Activated T-helper 2 cell treated with anti-CD3 and anti-CD28 coated beads, Interferon-gamma antibody, Interleukin-2, Interleukin-4, amounts not matched to agents 10 μg/mL and 5 μg/mL and 100 μg/mL, durations not matched to agents 14 hours and 24 hours and 36 hours (primary cell): ENCODE measurements at places on chromosomes 1 and 21.

DNA sequence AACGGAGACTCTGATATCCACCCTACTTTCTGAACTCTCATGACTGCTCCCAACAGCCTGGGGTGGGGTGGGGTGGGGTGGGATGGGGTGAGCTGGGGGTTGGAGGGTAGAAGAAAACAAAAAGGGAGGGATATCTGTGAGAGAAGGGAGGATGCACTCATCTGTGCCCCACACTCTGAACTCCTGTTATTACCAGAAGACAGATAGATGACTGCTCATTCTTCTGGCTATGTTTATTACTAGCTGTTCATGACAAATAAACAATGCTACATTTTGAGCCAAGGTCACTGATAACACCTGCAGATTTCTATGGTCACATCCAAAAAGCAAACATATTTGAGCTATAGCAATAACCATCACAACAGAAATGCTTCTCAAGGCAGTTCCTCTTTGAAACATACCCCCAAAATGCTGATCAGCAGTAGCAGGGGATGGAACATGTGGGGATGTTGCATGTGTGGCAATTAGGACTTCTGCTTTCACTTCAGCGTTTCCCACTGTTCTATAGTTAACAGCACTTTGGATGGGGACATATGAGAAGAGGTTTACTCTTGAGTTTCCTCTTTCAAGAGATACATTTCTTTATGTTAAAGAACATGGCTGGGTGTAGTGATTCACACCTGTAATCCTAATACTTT lies 43.3 kb downstream of the GPR3 start:
- DNase-seq: no peak

DNA sequence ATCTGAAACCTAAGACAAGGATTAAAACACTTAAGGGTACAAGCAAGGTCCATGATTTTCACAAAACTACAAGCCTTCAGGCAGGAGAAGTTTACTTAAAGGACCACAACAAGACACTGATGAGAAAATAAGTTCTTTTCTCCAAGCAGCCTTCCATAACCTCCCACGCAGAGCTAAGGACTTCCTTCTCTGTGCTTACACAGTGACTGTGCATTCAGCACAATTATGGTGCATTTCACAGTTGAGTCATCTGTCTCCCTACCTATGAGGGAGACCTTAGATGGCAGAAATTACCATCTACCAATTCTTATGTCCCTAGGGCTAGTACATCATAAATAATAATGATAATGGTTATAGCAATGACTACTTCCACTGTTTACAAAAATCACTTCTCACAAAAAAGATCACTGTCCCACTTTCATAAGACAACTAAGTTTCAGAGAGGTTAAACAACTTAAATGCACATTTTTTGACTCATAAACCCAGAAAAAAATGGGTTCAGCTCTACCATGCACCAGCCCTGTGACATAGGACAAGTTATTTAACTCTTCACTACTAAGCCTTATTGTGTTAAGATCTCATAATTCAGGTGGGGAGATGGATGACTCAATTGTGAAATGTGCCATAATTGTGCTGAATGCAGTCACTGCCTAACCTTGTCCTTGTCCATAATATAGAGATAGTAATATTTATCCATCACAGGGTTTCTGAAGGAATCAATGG lies 45.3 kb downstream of the TARBP1 start:
- DNase-seq: no peak

DNA sequence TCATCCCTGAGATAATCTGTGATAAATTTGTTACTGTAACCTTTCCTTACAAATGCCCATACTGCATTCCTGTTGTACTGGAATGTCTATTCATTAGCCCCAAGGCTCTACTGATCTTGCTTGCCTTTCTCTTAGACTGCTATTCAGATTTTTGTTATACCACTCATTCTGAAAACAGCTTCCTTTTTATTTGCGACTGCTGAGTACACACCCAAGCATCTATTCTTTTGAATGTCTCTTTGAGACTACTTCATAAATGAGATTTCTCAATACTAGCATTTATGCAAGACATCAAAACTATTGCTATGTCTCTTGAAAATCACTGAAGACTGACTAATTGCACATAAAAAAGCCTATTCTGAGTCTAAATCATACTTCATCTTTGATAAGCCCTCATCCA lies 38.6 kb downstream of the DENND1B start:
- no peak for DNase-seq

GRCh38 chr1:14878124-14878523 lies 275.4 kb upstream of the TMEM51 start:
- DNase-seq: no peak

DNA sequence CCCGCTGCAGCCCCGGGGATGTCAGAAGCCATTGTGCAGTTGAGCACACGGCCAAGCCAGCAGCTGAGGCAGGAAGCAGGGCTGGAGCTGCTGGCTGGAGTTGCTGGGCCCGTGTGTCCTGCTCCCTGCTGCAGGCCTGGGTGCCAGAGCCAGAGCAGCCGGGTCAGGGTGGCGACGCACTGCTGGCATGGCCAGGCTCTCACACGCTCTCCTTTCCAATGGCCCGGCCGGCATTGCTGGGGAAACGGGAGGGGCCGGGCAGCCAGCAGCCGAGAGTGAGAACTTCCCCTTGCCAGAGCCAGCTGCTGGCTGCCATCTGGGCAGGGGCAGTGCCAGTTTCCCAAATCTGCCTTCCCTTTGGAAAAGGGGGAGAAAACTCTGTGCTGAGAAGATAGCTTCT lies 82.4 kb upstream of the PROX1 start:
- DNase-seq: no peak

GRCh38 chr1:217718873-217719272 lies 87.7 kb downstream of the SPATA17 start:
- no peak for DNase-seq

DNA sequence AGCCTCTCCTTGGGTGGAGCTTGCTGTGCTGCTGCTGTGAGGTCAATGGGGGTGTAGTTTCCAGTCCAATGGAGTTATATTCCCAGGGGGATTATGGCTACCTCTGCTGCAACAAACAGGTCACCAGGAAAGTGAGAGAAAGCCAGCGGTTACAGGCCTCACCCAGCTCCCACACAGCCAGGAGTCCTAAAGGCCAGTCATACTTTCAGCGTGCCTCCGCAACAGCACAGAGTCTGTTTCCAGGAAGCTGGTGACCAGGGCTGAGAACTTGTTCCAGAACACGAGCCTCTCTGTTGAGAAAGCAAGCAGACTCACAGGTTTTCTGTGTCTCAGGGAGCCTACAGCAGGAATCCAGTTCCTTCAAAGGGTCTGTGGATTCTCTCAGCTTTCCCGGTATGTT lies 17.3 kb upstream of the OR2M5 start:
- no peak for DNase-seq
